Ovary (tissue), 10 donors: ENCODE measurements at places on chromosomes 2 and 18. TPM values are rescaled to one million over a fixed set of nuclear protein-coding genes. Genes with fewer than 3 reads are reported as not detected.

ARL4C gene
- 18.3 TPM for total RNA-seq

DNA sequence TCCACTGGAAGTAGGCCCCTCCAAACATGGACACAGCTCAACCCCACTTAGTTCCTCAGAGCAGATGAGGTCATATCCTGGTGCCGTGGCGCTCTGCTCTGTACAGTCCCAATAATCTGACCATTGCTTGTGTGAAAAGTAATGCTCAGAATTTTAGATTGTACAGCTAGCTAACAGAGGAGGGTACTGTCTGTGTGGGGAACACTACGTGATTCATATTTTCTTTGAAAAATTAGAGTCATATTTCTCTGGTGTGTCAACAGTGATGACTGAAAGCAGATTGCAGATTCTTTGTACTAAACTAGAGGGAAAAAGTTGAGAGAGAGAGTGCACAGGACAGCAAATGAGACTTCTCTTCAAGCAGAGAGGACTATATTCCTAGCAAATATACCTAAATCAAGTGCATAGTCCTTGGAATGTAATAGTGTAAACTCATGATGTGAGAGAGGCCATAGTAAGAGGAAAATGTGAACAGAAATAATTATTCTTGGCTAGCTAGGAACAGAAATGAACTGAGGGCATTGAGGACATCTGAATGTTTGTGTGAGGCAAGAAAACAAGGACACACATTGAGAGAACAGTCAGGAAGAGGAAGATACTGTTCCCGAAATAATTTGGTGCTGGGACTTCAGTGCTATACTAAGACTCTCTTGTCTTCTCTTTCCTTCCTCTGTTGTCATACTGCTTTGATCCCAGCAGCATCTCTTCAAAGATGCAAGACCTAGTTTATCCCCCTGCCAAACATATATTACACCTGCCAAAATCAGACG, 157.0 kb upstream of the RND3 start:
- H3K4me1 ChIP-seq, result no peaks in the 10 kb centered on the region
- no peak for DNase-seq
- H3K36me3 ChIP-seq, result no peaks in the 10 kb centered on the region
- H3K27ac ChIP-seq, result no peak overlapping the region
- no peak overlapping the region for H3K4me3 ChIP-seq
- no peaks in the 10 kb centered on the region for H3K27me3 ChIP-seq

- peak; percentile 21 for DNase-seq
- no peaks in the 10 kb centered on the region for H3K4me1 ChIP-seq
- no peak overlapping the region for H3K4me3 ChIP-seq
- no peak overlapping the region for H3K27ac ChIP-seq
- H3K36me3 ChIP-seq, result no peaks in the 10 kb centered on the region
These were observed 22.2 kb downstream of the FAP start for GRCh38 chr2:162221064-162221463.

- no peaks in the 10 kb centered on the region for H3K36me3 ChIP-seq
- H3K27me3 ChIP-seq, result no peaks in the 10 kb centered on the region
- no peak overlapping the region for H3K27ac ChIP-seq
- no peak overlapping the region for H3K4me3 ChIP-seq
- DNase-seq, result no peak
- H3K4me1 ChIP-seq, result no peaks in the 10 kb centered on the region
These were observed 15.4 kb upstream of the MAL start for GRCh38 chr2:95010126-95010525.
